Smooth muscle cell of the pulmonary artery (primary cell): ENCODE measurements at places on chromosomes 1 and 21. TPM values are rescaled to one million over a fixed set of nuclear protein-coding genes. Genes with fewer than 3 reads are reported as not detected.

The BEND5 gene
- total RNA-seq: 0.59 TPM in 1 of 2 replicates, not detected in the other

The DYRK3 gene
- 22.3 and 28.2 TPM in 2 replicates for total RNA-seq

The SUSD4 gene
- 0.17 TPM in 1 of 2 replicates, not detected in the other for total RNA-seq

The HSD11B1 gene
- 3.3 and 9.6 TPM in 2 replicates for total RNA-seq

The SERPINC1 gene
- total RNA-seq: 0.07 TPM in 1 of 2 replicates, not detected in the other

The BARHL2 gene
- total RNA-seq: not detected in 2 replicates

The FAM20B gene
- 61.5 and 63.0 TPM in 2 replicates for total RNA-seq

The SLC45A1 gene
- total RNA-seq: 4.2 and 5.6 TPM in 2 replicates

The CFAP107 gene
- not detected in 2 replicates for total RNA-seq

The DNASE2B gene
- not detected in 2 replicates for total RNA-seq

The CRYBG2 gene
- total RNA-seq: not detected in 2 replicates

The NBPF4 gene
- 0.13 TPM in 1 of 2 replicates, not detected in the other for total RNA-seq

The AGMAT gene
- total RNA-seq: 0.52 and 1.5 TPM in 2 replicates

The RYR2 gene
- under 0.01 TPM in 1 of 2 replicates, not detected in the other for total RNA-seq

The INAVA gene
- 0.03 and 0.07 TPM in 2 replicates for total RNA-seq

The DISC1 gene
- total RNA-seq: 4.8 and 5.5 TPM in 2 replicates

The RXFP4 gene
- 0.07 TPM in 1 of 2 replicates, not detected in the other for total RNA-seq

The KLHDC7A gene
- total RNA-seq: 0.03 TPM in 1 of 2 replicates, not detected in the other

The F13B gene
- not detected in 2 replicates for total RNA-seq

The PRELP gene
- total RNA-seq: 2.5 and 10.8 TPM in 2 replicates

The SYT11 gene
- 82.2 and 88.3 TPM in 2 replicates for total RNA-seq

The CHI3L2 gene
- 6.0 and 13.9 TPM in 2 replicates for total RNA-seq

The GJC2 gene
- 4.2 and 5.1 TPM in 2 replicates for total RNA-seq

The PHLDA3 gene
- total RNA-seq: 94.6 and 176 TPM in 2 replicates

The CADM3 gene
- 0.07 and 0.33 TPM in 2 replicates for total RNA-seq

The OR2L3 gene
- total RNA-seq: not detected in 2 replicates

The CD52 gene
- total RNA-seq: not detected in 2 replicates

The ZSWIM5 gene
- 0.99 and 2.0 TPM in 2 replicates for total RNA-seq

The KRTAP19-4 gene
- not detected in 2 replicates for total RNA-seq

The RTCA gene
- total RNA-seq: 40.3 and 45.4 TPM in 2 replicates

The OXCT2 gene
- 1.3 and 1.8 TPM in 2 replicates for total RNA-seq

The LRRC7 gene
- total RNA-seq: 0.07 TPM in 1 of 2 replicates, not detected in the other

The PRKAA2 gene
- 4.4 and 9.8 TPM in 2 replicates for total RNA-seq

The ZFP69 gene
- 2.1 and 3.1 TPM in 2 replicates for total RNA-seq

The PODN gene
- 16.0 and 20.9 TPM in 2 replicates for total RNA-seq

The KCTD3 gene
- total RNA-seq: 49.7 and 93.3 TPM in 2 replicates

The SV2A gene
- total RNA-seq: 13.6 and 27.3 TPM in 2 replicates

The CFHR1 gene
- total RNA-seq: 0.36 and 1.6 TPM in 2 replicates

The GJB4 gene
- not detected in 2 replicates for total RNA-seq
